ENCODE measurements at places on chromosomes 12 and 14.

GRCh38 chr12:116959845-116960514, 49.2 kb downstream of the FBXW8 start:
- DNase-seq = peak; percentile 23

DNA sequence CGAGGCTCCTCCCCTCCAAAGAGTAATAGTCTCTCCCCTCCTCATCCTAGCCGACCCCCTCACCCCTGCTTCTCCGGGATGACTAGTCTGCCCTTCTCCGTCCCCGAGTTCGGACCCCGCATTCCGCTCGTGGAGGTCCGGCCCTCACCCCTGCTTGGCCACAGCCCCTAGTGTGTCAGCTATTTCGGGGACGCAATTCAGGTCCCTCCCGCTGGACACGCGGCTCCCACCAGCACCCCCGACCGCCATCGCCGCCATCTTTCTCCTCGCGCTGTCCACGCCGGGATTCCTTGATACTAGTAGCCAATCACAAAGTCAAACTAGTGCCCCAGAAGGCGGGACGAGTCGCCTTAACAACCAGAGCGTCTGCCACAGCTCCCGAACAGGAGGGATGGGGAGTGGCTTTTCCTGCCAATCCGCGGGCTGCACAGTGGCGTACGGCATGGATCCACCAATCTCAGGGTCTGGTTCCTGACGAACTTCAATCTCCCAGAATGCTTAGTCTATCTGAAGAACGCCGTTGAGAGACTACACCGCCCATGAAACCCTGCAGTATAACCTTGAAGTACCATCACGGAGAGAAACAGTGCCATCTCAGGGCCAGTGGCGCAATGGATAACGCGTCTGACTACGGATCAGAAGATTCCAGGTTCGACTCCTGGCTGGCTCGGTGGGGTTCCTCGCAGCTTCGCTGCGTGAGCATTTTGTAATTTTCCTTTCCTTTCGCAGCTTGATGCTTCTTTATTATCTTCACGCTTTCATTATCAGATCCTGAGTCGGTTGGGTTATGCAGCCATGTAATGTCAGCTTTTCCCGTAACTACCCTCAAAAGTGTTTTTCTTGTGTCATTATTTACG, at the start of gene PRMT5:
Gene PRMT5 (minus strand): TSS at position 273 of the 857 bp plus-strand sequence. CDS start 15 bp downstream, at position 258.
- DNase-seq = peak; percentile 97

DNA sequence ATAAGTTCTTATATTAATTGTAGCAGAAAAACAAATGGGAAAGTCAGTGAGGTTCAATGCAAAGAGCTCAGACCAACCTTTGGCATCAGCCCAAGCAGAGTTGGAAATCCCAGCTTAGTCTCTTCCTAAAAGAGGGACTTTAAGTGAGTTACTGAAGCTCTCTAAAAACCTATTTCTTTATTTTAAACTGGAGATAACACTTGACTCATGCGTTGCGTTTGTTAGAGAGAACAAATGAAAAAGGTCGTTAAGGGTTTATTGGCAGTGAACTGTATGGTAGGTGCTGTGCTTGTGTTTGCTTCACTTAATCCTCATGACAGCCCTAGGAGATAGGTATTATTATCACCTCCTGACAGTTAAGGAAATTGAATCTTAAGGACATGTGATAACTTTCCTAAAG, 396.5 kb downstream of the RAD51B start:
- DNase-seq = peak; percentile 11

DNA sequence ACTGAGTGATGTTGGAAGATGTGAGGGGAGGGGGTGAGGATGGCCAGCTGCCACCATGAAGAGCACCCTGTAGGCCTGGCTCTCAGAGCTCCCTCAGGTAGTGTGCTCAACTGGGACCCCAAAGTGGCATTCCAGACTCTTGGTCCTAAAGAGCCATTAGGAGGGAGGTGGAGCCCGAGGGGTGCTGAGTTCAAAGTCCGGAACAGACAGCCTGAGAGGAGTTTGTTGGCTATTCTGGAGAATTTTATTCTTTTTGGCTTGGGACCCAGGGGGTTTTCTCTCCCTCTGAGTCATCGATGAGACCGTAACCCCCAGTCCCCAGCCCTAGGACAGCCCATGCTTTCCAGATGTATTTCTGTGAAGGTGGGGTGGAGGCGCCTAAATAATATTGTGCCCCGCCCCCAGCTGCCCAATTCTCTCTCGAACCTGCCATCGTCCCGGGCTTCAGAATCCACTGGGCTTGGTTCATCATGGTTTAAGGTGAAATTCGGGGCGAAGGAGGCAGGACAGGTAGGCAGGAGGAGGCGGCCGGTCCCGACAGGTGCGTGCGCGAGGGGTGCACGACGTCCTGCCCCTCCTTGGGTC, 690 bp upstream of the RBP5 start:
- no peak for DNase-seq

GRCh38 chr14:51314321-51315015, 74.4 kb downstream of the TMX1 start:
- no peak for DNase-seq

- peak; percentile 44 for DNase-seq
Observed at GRCh38 chr14:77184396-77185092, 2.9 kb downstream of the TMEM63C start.

DNA sequence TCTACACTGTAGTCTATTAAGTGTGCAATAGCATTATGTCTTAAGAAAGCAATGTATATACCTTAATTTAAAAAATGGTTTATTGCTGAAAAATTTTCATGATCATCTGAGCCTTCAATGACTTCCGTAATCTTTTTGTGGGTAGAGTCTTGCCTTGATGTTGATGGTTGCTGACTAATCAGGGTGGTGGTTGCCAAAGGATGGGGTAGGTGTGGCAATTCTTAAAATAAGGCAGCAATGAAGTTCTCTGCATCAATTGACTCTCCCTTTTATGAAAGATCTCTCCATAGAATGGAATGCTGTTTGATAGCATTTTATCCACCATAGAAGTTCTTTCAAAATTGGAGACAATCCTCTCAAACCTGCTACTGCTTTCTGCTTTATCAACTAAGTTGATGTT, 41.1 kb downstream of the BBS10 start:
- DNase-seq = no peak

DNA sequence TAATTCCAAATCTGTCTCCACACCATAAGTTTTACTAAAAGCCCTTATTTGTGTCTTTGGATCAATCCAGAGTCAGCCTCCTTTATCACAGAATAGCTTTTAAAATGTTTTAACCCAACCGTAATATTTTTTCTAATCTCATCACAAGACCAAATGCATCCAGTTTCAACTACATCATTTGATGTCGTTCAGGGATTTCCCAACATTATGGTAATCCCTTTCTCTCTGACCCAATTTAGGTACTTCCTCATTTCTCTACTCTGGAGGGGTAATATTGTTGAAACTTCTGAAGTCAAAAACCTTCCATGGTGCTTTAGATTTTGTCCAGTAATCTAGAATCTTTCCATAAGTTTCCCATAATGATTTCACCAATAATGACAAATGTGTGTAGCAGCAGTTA, 596.8 kb downstream of the SOX5 start:
- DNase-seq = no peak

GRCh38 chr12:64903479-64904152, 79.2 kb downstream of the TBC1D30 start:
- DNase-seq = no peak

DNA sequence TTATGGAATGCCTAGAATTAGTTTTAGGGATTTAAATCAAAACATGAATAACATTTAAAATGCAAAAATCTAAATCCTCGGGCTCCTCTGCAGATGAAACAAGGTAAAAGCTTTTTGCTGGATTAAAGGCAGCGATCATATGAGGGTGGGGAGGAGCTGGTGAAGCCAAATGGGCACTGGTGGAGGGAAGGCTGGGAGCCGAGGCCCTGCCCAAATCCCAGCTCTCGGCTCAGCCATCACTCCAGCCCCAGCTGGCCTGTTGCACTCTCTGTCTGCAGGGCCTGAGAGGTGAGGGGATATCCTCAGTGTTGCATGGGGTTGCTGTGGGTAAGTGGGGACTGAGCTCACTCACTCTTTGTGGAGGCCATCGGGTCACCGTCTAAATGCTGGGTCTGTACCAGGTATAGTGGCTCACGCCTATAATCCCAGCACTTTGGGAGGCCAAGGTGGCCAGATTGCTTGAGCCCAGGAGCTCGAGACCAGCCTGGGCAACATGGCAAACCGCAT, 28.6 kb downstream of the CALM1 start:
- no peak for DNase-seq

- no peak for DNase-seq
Observed at GRCh38 chr14:88904864-88905263, 80.4 kb downstream of the TTC8 start.

- no peak for DNase-seq
Observed at GRCh38 chr12:118682656-118683055, 298.7 kb upstream of the SRRM4 start.

DNA sequence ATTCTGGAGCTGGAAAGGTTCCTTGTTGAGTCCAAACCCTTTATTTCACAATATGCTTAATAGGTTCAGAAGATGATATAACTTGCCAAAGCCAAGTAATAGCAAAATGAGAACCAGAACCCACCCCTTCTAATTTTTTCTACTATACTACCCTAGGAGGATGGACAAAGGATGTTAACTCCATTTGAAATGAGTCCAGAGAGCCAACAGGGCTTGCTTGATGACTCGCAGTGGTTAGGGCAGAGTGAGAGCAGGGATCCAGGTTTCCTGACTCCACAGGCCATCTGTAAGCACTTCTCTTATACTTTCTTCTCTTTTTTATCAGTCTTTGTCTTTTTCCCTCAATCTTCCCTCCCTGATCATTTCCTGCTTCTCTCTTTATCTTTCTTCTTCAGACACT, 668.1 kb downstream of the MED13L start:
- DNase-seq = no peak

DNA sequence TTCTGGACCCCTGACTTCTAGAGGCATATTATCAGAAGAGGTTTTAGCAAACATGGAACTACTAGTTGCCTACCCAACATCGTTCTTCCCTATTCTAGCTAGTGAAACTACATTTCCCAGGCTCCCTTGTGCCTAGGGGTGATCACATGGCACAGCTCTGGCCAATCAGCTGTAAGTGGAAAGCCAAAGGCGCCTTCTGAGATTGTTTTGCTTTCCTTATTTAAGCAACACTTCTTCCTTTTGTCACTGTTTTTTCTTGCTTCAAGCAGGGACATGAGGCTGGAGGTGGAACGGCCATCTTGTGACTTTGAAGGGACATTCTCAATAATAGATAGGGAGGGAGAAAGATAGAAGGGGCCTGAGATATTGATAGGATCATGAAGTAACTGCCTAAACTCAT, 136.7 kb downstream of the ZNF664 start:
- no peak for DNase-seq

- peak; percentile 94 for DNase-seq
Observed at GRCh38 chr12:122862872-122863701, 27.8 kb downstream of the HIP1R start.

GRCh38 chr12:80241576-80242273, 142.4 kb downstream of the OTOGL start:
- no peak for DNase-seq

DNA sequence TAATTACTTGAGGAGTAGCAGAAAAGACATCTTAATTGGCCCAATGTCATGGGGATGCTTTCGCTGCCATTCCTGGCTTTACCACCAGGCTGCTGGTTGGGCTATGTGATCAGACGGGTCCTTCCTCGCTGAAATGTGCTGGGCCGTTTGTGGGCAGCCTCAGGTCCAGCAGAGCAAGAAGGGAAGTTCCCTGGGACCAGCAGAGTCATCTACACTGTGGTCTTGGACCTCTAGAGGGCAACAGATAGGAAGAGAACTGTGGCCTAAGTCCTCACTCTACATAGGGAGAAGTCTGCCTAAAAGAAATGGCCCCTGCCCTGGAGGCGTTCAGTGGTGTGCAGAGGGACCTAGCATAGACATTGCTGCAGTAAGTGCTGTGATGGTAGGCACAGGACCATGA, 10.9 kb downstream of the EVL start:
- no peak for DNase-seq
